Cardiac fibroblast (primary cell): ENCODE measurements at places on chromosomes 1 and 21.
A peak's percentile ranks its signal among the peaks of the same experiment; 100 is the strongest.

- peak; percentile 8 for DNase-seq
These were observed 38.1 kb upstream of the STUM start for GRCh38 chr1:226510453-226510852.

- no peak for DNase-seq
These were observed 21.2 kb upstream of the BRDT start for GRCh38 chr1:91928026-91928425.

GRCh38 chr1:99697580-99697979 lies 51.7 kb downstream of the PALMD start:
- no peak for DNase-seq

DNA sequence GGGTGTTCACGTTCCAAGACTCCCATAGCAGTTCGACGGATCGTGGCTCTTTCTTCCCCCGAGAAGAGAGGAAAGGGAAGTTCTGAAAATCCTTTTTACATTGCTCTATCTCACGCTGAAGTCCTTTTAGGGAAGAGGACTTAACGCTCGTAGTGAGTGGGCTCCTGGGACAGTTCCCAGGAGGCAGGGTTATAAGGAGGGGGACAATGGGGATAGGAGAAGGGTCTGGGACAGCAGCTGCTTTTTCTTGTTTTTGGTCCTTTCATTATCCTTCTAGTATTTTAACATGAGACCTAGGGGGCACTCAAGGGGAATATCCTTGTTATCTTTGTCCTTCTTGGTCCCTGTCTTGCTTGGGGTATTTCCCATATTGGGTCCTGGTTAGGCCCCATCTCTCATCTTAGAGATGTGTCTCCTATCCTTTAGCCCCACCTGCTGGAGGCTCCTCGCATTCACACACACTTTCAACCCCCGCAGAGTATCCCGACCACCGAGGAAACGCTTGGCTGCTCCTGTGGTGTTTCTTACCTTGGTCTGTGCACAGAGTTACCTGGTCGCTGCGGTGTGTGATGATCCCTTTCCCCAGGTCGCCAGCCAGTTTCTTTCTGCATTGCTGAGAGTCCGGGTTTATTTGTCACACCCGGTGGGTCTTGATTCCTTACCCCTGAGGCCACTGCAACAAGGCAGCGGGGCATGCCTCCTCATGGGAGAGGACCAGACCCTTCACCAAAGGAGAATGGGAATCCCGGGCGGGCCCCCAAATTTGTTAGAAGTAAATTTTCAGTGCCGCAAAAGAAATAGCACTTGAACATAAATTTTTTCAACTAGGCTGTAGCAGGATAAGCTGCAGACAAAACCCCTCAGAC lies 29.7 kb downstream of the SCCPDH start:
- peak; percentile 71 for DNase-seq

DNA sequence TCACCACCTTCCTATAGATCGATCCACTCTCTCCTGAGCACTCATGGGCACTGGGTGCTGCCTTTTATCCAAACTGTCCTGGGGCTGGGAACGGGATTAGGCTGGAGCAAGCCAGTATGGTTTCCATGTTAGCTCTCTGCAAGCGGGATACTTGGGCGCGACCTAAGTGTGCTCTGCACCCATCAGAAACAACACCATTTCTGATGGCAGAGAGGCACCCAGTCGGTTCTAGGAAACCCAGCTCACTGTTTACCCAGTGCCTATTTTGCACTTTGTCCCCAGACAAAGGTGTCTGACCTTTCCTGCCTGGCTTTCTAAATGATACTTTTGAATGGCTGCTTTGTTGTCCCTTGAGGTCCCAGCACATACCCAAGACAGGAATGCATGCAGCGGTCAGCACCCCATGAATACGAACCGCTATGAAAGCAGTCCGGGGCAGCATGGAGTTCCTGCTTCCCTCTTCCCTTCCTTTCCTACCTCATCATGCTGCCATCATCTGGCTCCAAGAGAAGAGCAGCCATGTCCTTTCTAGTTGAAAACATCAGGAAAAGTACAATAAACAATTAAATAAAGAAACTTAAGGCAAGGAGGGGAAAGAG lies 83.9 kb downstream of the TRABD2B start:
- DNase-seq: no peak

GRCh38 chr1:245039196-245039595 lies 115.6 kb upstream of the KIF26B start:
- DNase-seq: no peak

GRCh38 chr1:67536957-67537666 lies 106.9 kb upstream of the SERBP1 start:
- no peak for DNase-seq

- peak; percentile 58 for DNase-seq
These were observed 559 bp downstream of the BACH1 start for GRCh38 chr21:29299046-29299915.

DNA sequence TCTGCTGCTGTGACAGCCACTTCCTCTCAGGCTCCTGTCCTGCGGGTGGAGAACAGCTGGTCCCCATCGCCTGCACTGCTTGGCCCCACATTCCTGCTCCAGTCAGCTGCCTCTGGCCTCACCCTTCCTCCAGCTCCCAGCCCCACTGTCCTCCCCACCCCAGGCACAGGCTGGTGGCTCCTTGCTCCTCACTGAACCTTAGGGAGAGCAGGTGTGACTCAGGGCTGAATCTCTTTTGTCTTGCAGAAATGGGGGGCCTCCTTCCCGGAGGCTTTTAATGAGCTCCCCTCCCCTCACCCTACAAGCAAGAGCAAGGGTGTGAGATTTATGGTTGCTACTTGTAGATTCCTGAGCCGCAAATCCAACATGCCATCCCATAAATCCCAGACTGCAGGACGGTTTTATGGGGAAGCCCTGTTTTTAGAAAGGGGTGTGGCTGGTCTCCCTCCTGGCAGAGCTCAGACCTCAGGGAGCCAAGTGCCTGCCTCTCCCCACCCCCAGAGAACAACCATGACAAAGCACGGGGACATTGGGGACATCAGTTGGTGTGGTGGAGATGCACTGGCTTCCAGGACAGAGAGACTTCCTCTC lies 15.2 kb downstream of the CDK18 start:
- DNase-seq: no peak

DNA sequence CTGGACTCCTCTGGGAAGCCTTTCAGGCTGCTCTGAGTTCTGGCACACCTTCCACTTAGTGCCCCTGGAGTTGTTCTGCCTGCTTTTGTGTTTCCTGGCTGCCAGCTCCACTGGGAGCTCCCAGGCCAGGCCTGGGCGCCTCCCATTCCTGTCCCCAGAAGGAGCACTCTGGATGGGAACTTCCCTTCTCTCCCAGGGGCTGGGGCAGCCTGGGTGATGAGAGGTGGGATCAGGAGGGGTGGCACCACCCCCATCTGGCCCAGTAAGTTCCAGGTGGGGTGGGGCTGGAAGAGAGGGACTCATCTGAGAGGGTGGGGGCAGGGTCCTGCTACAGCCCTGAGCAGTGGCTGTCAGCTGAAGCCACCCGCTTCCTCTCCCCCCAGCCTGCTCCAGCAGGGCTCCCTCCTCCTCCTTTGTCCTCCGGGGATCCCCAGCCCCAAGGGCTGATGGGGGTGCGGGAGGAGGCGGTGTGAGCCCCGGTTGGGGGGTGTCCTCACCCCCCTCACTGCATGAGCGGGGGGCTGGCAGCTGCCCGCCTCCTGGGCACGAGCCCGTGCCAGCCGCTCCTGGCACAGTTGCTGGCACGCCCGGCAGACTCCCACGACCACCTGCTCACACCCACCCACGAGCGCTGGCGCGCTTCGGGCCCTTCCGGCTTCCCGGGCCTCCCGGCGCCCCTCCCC lies 4.7 kb downstream of the FOXO6 start:
- DNase-seq: no peak

GRCh38 chr1:203362720-203363025 lies 11.8 kb upstream of the FMOD start:
- no peak for DNase-seq

DNA sequence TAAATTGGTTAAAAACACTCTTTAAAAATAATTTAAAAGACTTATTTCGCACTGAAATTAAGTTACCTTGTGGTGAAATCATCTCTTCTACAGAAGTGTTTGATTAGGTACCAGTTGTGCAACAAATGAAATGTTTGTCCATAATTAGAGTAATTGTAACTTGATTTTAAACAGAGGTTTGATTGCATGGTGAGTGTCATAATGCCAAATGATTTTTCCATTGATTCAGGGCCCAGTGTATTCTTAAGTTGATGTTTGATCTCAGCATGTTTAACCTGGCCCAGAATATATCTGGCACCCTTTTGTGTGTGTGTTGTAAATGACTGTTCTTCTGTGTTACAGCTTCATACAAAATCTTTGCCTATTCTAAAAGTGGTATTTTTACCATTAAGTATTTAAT lies 28.5 kb downstream of the LRRC8B start:
- DNase-seq: no peak

DNA sequence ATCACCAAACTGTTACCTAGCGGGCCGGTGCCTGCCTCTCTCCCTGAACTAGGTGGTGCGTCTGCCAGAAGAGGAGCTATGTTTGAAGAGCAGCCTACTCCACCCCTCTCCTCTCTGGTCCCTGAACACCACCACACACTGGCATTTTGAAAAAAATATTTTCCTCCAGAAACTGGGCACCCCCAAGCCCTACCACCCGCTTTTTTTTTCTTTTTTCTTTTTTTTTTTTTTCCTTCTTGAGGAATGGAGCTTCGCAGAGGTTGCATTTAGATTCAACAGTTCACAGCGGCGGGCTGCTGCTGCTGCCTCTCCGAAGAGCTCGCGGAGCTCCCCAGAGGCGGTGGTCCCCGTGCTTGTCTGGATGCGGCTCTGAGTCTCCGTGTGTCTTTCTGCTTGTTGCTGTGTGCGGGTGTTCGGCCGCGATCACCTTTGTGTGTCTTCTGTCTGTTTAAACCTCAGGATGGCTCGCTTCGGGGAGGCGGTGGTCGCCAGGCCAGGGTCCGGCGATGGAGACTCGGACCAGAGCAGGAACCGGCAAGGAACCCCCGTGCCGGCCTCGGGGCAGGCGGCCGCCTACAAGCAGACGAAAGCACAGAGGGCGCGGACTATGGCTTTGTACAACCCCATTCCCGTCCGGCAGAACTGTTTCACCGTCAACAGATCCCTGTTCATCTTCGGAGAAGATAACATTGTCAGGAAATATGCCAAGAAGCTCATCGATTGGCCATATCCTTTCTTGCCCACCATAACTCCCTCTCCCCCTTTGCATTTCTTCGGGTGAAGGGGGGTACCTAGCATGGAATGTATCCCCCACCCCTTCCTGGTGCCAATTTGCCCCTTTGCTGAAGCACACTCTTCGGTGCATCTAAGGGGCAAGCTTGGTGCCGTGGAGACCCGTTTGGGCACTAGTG lies at the start of gene CACNA1E:
TSS of gene CACNA1E (plus strand) at position 233 of the 911 bp plus-strand sequence. CDS start at position 461, 228 bp downstream.
- DNase-seq: no peak

- DNase-seq: no peak
These were observed 122.6 kb upstream of the CHRM3 start for GRCh38 chr1:239263801-239264200.

DNA sequence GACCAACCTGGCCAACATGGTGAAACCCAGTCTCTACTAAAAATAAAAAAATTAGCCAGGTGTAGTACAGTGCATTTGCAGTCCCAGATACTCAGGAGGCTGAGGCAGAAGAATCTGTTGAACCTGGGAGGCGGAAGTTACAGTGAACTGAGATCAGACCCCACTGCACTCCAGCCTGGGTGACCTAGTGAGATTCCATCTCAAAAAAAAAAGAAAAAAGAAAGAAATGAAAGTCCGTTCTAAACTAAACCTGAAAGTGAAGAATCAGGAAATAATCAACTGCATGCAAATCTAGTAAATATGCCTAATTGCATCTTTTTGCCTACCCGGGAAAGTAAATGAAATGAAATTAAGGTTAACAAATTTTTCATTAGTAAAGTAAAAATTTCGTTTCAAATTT lies 99.6 kb downstream of the ZZZ3 start:
- DNase-seq: no peak

DNA sequence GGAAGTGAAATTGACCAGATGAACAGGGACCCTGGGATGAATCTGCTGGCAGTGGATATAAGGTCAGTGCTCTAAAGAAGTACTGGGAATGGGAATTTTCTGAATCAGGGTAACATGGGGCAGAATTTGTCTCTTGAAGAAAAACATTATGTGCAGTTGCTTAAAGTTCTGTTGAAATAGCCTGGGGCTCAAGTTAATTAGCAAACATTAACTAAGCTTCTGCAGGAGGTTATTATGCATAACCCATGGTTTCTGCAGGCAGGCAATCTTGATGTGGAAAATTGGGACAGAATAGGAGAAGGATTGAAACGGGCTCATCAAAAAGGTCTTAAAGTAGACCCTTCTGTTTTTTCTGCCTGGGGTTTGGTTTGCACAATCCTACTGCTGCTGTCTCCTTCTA lies 14.0 kb downstream of the GSTM5 start:
- DNase-seq: no peak

DNA sequence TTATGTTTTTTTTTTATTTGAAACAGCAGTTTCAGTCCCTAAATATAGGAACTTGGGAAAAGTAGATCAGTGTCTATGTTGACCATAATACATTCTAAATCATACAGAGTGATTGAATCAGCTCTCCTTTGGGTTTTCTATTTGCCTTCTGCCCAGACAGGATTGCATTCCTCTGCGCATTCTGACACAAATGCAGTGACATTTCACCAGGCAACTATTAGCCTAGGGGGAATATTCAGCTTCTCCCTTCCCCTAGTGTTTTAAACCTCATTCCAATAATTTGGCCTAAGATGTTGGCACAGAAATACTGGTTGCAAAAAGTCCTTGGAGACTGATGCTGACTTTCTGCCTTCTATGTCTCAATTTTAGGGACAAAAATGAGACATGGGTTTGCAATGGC lies 172.8 kb downstream of the PTGER3 start:
- no peak for DNase-seq

DNA sequence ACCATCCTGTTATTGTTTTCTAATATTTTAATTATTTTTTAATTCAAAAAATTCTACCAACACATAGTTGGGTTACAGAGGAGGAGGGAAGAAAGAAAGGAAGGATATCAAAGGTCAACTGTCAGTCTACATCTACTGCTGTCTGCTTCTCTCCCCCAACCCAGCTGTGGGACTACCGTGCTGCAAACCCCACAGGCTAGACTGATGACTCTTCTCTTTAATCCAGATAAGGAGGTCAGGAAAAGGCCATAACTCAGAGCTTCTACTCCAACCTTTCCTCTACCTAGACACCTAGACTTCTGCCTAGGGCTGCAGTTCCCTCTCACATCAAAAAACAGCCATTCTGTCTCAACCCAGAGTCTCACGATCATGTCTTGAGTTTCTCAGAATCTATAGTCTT lies 124.2 kb upstream of the ETV3 start:
- no peak for DNase-seq

- DNase-seq: no peak
These were observed 3.9 kb downstream of the SELENBP1 start for GRCh38 chr1:151368393-151369301.

- no peak for DNase-seq
These were observed 120.8 kb downstream of the RGS2 start for GRCh38 chr1:192929597-192929996.

GRCh38 chr1:214391873-214392645 lies 111.1 kb downstream of the SMYD2 start:
- no peak for DNase-seq

DNA sequence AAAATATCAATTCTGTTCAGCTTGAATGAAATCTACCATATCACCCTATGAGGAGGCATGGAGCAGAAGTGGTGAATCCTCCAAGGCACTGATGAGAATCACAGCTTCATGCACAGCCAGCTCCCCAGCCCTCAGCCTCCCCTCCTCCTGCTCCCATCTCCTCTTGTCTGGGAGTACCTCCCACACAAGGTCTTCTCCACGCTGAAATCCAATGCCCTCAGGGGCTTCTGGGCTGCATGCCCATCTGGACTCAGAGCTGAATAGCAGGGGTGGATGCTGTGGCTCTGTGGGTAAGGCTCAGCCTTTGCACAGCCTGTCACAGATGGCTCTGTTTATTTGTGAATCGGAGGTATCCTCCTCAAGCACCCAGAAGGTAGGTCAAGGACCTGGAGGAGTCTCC lies 48.6 kb downstream of the KCNC4 start:
- DNase-seq: no peak
